NCI-H1092 treated with DMSO at 0.1 percent for 48 hours (cell line): ENCODE measurements at places on chromosomes 11 and 22.
A peak's percentile ranks its signal among the peaks of the same experiment; 100 is the strongest.

DNA sequence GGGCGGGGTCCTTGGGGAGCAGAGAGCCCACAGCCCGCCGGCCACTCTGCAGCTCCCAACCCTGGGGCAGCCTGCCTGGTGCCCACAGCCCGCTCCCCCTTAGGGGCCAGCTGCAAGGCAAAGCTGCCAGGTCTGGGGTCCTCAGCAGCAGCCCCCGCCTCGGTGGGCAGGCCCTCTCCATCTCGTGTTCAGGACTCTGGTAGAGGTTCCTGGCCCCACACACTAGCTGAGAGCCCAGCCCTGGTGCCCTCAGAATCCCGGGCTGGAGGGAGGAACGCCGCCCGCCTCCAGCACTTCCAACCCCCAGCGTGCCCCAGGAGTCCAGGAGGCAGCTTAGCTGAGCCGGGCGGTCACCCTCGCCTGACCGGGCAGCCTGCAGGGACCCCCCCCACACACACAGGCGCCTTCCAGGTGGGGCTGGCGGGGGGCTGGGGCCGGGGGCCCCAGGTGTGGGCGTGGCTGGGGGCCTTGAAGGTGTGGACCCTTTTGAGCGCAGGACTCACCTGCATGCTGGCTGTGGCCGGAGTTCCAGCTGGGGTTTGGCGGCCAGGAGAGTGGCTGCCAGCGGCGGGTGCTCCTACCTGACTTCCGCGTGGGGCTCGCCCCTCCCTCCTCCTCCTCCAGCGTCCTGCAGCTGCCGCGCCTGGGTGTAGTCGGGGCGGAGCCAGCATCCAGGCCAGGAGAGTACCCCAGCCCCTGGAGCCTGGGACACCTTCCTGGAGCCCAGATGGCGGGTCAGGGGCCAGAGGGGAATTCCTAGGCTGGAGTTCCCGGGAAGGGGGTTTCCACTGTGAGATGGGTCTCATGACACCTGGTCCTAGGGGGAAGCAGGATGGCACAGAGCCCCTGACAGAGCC lies at the start of gene ANO9:
Gene ANO9 (minus strand): TSS at position 594 of the 857 bp plus-strand sequence. CDS start 85 bp downstream, at position 509.
- DNase-seq: peak; percentile 11

GRCh38 chr11:27081056-27081455 lies 40.4 kb downstream of the BBOX1 start:
- no peak for DNase-seq

DNA sequence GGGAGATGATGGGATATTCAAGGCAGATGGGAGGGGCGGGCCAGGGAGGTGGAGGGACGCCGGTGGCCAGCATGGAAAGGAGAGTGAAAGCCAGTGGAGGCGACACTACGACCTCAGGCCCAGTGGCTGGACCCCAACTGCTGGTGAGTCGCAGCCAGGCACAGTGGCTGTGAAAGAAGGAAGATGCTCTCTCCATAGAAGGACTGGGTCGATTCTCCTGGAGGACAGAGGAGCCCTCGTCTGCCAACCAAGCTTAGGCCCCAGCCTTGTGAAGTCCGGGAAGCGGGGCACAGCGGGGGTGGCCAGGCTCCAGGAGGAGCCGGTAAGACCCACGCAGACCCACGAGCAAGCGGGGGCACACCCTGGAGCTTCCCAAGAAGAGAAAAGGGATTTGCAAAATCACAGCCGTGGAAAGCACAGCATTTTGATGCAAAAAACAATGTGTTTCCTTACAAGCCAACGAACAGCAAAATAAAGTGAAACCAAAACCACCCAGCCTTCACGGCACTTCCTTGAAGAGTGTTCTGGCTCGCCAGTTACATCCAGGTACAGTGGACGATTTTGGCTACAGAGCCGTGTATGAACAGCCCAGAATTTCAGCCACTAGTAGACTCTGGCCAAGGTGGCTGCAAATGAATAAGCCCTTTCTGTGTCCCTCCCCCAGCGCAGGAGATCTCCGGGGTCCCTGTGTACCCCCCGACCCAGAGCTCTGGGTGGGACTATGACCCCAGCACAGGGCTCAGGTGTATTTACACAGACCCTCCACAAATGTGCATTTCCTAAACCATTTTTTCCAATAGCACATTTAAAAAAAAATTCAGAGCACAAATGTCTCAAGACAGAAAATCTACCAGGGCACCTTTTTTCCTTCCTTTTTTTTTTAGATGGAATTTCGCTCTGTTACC lies 96.9 kb downstream of the TRMU start:
- DNase-seq: no peak

GRCh38 chr22:37303821-37304274 lies 21.5 kb downstream of the CYTH4 start:
- no peak for DNase-seq

DNA sequence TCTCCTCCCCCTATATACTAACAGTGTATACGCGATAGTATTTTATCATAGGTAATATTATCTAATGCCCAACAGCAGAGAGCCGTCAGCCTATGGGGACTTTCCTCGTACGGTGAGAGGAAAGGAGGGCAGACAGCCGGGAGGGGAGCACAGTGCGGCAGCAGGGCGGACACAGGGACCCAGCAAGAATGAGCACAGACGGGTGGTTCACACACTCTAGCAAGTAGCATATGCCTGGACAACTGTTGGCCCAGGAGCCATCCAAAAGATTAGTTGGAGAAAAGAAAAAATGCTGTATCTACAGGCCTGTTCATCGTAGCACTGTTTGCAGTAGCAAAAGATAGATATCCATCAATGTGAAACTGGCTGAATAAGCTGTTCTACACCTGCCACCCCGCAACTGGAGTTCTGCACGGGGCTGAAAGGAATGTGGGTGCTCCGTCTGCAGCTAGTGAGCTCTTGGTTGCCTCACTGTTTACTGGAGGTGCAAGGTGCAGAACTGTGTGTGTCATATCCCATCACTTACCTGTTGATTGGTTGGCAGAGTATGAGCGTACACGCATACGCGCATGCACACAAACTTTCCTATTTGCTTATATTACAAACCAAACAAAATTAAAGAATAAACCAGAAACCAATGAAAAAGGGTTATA lies 324.3 kb downstream of the TBC1D22A start:
- DNase-seq: no peak

DNA sequence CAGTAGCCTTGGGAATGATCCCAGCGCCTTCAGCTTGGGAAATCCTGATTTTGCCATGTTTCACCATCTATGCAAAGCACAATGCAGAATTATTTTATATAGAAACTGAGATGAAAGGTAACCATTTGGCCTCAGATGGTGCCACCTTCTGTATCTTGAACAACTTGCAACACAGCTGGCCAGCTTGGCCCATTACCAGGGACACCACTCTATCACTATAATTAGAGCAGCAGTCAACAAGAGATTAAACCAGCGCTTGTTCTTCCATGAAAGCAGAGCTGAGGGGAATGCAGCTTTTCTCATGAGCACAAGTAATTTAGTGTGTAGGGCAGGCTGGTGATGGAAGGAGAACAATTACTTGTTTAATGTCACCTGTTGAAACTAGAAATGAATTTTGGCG lies 6.7 kb upstream of the ZDHHC13 start:
- peak; percentile 69 for DNase-seq

DNA sequence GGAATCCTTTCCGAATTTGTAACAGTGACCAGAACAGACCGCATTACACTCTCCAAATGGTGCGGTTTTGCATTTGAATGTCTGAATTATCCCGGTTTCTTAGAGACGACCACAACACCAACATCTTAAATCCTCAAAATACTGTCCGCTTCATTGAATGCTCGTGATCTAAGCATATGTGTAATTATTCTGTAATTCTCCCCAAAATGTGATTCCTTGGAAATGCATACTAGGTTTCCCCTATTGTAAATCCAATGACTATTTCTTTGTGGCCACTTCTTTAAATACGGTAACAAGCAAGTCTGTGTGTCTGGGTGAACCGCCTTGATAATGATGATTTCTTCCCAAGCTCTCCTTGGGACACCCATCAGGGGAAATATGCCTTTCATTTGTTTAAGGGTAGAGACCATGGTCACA lies 87.3 kb upstream of the DBX1 start:
- no peak for DNase-seq

DNA sequence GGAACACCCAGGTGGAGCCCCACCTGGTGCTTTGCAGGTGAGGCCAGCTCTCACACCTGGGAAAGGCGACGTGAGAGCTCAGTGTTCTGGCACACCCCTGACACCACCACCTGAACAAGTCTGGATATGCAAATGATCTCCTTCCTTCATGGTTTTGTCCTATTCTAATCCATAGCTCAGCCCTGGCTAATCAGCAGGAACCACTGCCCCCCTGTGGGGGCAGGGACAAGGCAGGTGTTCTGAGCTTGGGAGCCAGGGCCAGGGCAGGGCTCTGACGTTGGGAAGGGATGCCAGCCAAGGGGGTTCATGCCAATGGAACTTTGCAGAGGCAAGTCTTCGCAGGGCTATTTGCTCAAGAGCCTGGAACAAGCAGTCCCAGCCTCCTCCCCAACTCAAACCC lies 144.2 kb downstream of the TRIM29 start:
- peak; percentile 33 for DNase-seq

- peak; percentile 15 for DNase-seq
Observed at GRCh38 chr11:47411884-47412746, 3.7 kb downstream of the SLC39A13 start.

DNA sequence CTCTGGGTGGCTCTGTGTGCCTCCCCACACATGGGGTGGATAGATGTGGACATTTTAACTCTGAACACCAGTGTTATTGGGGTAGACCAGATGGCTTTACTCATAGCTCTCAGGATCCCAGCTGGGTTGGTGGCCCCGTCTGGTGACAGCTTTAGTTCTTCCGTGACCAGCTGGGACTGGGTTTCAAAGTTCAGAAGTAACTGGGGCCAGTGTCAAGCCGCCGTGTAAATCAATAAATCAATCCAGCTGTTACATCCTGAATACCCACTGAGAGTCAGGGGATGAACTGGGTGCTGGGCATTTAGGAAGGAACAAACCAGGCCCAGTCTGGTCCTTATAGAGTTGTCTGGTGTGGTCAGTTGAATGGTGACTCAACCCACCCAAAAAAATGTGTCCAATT lies 269.4 kb downstream of the CTTN start:
- no peak for DNase-seq

DNA sequence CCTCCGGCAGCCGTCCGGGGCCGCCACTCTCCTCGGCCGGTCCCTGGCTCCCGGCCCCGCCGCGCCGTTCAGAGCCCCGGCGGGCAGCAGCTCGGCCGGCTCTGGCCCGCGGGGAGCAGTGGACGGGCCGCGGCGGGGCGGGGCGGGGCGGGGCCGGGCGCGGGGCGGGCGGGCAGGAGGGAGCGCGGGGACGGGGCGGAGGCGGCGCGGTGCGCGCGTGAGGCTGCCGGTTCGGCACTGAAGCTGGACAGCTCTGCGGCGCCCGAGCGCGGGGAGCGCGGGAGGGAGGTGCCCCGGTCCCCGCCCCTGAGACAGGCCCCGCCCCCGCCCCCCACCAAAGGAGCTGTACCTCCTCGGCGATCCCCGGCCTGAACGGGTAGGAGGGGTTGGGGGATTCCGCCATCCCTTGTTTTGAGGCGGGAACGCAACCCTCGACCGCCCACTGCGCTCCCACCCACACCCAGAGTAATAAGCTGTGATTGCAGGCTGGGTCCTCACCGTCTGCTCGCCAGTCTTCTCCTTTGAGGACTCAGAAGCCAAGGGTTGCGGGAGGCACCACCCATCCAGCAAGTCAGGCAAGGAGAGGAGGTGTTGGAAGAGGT lies at the start of gene DRD2:
Gene DRD2 (minus strand): TSS at position 239 of the 602 bp plus-strand sequence. CDS start 50,747 bp downstream, outside the sequence.
- DNase-seq: peak; percentile 20

GRCh38 chr11:35223371-35223796 lies 84.4 kb downstream of the CD44 start:
- peak; percentile 23 for DNase-seq

DNA sequence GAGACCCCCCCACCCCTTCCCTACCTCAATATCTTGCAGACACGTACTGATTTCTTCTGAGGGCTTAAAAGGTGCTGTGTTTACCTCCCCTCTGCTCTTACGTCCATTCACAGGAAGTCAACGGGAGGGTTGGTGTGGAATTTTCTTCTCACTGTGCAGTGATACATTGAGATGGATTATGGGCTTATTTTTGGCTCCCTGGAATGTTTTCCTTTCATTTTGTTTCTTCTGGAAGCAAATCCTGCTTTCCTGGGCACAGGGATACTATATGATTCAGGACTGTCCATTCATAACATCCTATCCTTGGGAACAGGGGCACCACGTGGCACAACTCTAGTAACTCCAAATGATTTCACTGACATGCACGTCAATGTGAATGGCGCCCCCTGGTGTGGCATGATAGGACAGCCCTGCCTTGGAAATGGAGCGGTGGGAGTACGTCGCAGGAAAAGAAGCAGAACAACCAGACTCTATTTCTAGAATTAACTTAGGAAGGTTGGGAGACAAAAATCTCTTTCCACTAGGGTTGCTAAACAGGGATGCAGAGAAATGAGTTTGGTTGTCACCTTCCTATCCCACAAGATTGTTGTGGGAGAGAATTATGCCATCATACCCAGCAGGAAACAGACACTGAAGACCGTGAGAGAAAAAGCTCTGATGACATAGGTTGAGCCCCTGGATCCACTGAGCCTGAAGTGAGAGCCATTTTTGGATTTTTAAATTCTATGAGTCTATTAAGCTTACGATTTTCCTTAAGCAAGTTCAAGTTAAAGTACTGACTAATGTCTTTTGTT lies 146.5 kb upstream of the RAG2 start:
- DNase-seq: peak; percentile 33

- DNase-seq: no peak
Observed at GRCh38 chr11:74338963-74339362, 27.5 kb upstream of the P4HA3 start.

GRCh38 chr11:32586576-32587190 lies 3.1 kb downstream of the EIF3M start:
- no peak for DNase-seq

DNA sequence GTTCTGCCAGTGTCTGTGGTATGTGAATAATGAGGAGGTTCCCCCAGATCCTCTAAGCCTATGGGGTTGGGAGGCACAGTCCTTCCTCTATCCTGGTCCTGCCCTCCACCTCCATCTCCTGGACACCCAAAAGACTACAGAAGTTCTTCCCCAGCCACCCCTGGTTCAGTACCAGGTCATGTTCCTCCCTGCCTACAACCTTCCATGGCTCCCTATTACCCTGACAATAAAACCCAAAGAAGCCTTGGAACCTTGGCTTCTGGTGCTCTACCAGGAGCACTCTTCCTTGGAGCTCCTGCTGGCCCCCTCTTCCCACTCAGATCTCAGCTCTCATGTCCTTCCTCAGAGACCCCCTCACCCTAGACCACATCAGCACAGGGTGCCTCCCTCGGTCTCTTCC lies 12.9 kb downstream of the TRPM5 start:
- no peak for DNase-seq

DNA sequence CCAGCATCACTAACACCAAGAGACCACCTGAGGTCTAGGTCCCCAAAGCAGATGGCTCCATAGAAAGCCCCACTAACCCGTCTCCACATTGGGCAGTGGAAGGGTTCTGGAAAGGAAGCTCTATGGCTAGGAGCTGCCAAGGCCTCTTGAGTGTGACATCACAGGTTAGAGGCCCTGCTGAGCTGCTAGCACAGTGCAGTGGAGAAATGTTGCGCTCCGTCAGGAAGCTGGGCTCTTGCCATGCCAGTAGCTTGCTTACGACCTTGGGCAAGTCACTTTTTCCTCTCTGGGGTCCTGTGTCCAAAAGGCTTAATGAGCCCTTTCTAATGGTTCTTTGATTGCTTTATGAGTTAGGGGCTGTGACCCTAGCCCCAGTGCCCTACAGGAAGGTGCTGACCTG lies 10.6 kb downstream of the PIK3IP1 start:
- DNase-seq: no peak

- no peak for DNase-seq
Observed at GRCh38 chr11:134575504-134576230, 163.6 kb upstream of the B3GAT1 start.

- no peak for DNase-seq
Observed at GRCh38 chr11:109034339-109034696, 369.4 kb downstream of the DDX10 start.
